ENCODE measurements at places on chromosomes 16 and 17.

GRCh38 chr17:55584055-55584685, 72.9 kb upstream of the SMIM36 start:
- no peak for DNase-seq

DNA sequence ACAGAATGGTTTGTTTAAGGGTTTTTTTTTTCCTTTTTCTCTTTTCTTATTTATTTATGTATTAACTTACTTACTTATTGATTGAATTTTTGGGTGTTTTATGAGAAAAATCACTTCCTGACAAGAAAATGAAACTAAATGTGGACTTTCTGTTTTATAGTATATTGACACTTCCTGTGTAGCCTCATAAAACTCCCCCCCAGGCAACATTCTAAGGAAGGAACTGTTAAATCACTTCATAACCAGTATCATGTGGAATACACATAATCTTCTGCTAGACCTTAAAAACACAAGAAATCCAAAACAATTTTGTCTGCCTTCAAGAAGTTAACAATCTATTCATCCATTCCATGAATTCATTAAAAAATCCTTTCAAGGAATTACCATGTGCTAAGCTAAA, 164.1 kb upstream of the TOM1L1 start:
- DNase-seq, result no peak

- no peak for DNase-seq
Measured at GRCh38 chr16:79164388-79164995, 436.0 kb downstream of the MAF start.

- DNase-seq, result no peak
Measured at GRCh38 chr16:30942426-30942806, 6.5 kb upstream of the ORAI3 start.

DNA sequence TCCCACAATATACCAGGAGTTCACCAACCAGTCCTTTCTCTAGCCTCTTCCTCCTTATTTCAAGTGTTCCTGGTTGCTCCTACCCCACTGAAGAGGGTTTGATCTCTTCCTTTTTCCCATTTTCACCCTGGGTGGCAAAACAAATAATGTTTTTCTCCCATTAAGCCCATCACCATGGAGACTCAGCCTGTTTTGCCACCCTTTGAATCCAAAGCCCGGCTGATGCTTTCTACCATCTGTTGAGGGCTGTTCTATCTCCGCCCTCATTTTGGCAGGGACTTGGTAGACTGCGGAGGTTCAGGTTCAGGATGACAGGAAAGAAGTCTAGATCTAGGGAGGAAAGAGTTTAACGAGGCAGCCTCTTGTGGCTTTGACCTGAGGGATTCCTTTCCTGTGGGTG, 2.6 kb downstream of the DNAH2 start:
- DNase-seq, result no peak

DNA sequence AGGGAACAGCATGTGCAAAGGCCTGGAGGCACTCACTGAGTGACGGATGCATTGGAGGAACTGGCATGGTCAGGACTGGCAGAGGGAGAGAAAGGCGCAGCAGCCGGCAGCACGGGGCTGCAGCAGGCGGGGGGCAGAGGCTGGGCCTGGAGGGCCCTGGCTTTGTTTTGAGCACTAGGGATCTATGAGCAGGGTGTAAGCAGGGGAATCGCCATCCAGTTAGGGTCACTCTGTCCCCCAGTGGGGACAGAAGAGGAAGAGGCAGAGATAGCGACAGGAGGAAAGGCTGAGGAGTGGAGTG, 14.2 kb downstream of the HSD11B2 start:
- no peak for DNase-seq

DNA sequence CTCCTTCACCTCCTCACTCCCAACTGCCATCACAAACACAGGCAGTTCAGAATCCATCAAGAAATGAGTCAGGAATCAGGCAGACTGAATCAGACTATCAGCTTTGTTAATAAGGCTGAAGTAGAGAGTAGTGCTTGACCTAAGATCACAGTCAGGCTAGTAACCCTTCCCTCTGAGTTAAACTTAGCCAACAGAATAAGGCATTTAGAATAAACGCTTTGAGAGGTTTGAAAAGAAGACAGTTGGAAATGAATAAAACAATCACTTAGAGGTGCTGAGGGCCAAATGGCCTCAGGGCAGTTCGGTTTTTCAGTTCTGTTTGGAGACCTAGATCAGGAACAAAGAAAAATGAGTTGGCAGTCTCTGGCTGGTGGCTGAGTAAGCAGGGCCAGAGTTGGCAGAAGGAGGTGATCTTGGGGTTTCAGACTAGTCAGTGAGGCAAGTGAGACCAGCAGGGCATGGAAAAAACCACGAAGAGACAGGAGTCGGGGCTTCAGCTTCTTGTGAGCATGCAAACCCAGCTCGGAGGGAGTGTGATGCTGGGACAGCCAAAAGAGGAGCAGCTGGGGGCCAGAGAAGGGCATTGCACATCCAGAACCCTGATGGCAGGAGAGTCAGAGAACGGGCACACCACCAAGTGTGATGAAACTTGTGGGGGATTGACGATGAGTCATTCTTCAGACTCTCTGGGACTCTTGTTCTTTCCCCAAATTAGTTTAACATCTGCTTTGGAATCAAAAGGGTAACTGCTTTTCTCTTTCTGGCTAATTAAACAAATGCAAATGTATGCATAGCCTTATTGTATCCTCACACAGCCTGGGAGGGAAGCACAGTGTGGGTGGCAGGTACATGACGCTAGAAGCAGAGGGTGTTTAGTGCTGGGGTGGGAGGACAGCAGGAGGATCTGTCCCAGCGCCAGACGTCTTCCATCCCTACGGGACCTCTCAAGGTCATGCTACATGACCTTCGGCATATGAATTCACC, 54.8 kb downstream of the SPECC1 start:
- DNase-seq, result peak; percentile 89

DNA sequence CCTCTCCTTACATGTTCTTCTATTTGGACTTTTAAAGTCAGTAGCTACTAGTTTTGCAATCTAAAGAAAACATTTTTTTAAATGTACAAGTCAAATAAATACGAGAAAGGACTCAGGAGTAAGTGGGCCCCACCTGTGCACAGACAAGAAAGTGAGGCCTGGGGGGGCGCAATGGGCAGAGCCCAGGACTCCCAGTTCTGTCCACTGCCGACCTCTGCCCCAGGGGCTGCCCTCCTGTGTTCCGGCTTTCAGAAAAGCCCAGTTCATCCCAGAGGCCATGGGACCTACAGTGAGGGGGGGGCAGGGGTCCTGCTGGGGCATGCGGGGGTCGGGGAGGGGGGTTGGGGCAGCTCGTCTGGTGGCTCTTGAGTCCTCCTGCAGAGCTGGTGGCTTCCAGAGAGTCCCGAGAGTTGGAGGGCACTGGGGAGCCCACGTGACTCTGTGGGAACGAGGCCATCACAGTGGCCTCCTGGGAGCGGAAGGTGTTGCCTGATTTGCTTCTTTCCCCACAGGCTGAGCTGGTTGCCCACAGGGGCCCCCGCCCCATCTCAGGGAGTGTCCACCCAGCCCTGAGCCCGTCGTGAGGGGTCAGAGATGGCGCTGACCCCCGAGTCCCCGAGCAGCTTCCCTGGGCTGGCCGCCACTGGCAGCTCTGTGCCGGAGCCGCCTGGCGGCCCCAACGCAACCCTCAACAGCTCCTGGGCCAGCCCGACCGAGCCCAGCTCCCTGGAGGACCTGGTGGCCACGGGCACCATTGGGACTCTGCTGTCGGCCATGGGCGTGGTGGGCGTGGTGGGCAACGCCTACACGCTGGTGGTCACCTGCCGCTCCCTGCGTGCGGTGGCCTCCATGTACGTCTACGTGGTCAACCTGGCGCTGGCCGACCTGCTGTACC, 2.4 kb downstream of the UTS2R start:
- DNase-seq, result no peak

GRCh38 chr16:85998171-85998867, 99.4 kb downstream of the IRF8 start:
- peak; percentile 43 for DNase-seq

GRCh38 chr16:88545781-88546180, 24.4 kb upstream of the ZC3H18 start:
- DNase-seq, result no peak

DNA sequence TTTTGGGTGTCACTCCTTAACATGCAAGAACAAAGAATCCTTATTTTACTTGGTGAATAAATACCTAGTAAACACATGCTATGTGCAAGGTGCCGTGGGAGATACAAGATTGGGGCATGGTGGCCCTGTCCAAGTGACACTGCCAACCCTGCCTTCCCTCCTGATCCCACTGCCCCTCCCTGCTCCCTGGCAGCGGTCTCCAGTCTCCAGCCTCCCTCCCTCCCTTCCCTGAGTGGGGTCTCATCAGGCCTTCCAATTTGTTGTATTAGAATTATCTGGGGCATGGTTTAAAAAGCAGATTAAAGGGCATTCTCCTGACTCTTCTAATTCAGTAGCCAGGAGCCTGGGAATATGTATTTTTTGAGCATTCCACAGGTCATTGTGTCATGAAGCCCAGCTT, 12.5 kb upstream of the TMED6 start:
- no peak for DNase-seq

- DNase-seq, result no peak
Measured at GRCh38 chr16:58107228-58107627, 22.0 kb downstream of the CFAP20 start.

- no peak for DNase-seq
Measured at GRCh38 chr17:80703142-80703478, 158.5 kb downstream of the RPTOR start.

- no peak for DNase-seq
Measured at GRCh38 chr16:81939164-81940056, 71.9 kb downstream of the SDR42E1 start.

DNA sequence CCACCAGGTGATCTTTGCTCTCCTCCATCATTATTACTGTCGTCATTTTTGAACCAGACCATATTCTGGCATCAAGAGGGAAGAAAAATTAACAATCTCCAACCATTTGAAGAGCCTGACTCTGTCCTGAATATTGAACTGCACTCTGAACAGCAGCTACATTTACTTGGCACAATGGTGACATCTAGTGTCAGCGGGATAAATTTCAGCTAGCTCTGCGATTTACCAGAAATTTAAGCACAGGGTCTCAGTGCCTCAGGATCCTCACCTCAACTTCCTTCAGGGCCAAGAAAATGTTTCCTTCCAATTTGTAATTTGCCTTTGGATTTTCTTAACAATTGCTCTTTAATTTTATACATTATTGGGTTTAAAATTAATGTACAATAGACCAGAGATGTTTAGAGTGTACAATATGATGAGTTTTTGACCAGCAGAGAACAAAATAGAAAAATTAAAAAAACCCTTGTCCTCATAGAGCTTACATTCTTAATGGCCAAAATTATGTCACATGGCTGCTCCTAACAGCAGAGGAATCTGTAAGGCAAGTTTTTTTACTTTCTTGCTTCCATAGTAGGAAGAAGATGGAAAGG, 10.7 kb upstream of the ZNF19 start:
- DNase-seq, result no peak

DNA sequence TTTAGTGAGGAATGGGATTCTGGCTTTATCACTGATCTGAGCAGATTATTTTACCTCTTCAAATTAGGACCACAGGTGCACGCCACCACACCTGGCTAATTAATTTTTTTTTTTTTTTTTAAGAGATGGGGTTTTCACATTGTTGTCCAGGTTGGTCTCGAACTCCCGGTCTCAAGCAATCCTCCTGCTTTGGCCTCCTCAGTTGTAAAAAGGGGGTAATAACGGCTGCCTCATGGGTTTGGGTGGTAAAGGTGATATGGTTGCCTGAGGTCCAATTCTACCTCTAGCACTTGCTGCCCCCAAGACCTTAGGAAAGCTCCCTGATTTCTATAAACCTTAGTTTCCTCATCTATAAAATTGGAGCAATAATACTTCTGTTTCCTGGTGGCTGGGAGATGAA, 130.7 kb upstream of the HS3ST2 start:
- DNase-seq, result no peak

GRCh38 chr17:298791-299450, 53.7 kb downstream of the RPH3AL start:
- peak; percentile 75 for DNase-seq

DNA sequence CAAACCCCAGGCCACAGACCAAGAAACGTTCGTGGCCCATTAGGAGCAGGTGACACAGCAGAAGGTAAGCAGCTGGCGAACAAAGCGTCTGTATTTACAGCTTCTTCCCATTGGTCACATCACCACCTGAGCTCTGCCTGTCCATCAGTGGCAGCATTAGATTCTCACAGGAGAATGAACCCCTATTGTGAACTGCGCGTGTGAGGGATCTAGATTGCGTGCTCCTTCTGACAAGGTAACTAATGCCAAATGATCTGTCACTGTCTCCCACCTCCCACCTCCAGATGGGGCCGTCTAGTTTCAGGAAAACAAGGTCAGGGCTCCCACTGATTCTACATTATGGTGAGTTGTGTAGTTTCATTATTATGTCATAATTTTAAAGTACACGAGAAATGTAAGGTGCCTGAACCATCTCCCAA, 186.3 kb downstream of the CPPED1 start:
- peak; percentile 19 for DNase-seq

- no peak for DNase-seq
Measured at GRCh38 chr16:23232806-23233205, 50.3 kb downstream of the SCNN1G start.

DNA sequence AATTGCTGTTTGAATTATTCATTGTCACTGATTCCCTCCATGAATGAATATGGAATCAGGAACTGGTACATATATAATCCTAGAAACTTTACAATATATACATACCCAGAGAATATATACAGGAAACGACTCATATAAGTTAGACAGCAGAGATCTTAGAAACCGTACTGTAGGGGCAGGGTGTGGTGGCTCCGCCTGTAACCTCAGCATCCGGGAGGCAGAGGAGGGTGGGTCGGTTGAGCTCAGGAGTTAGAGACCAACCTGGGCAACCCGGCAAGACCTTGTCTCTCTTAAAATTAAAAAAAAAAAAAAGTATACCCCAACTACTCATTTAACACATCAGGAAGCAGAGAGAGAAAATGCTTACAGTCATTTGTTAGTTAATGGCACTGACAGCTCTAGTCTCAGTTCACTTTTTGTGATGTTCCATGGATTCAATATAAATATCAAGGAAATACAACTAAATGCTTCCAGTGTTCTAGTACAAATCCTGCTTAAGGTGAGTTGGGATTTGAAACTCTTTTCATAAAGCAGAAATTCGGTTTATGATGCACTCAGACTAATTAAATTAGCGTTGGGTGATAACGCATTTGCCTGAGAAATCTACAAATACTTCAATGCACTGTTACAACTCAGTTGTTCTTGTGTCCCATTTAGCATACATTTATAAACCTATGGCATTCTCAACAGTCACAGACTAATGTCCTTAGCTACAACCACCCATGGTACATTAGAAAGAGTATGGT, 5.6 kb downstream of the GLG1 start:
- DNase-seq, result peak; percentile 27

GRCh38 chr16:50681021-50681885, at the start of gene SNX20:
Gene SNX20, minus strand, starts transcription at chr16:50681312. Its CDS starts 3,786 bp downstream, at chr16:50677526.
- DNase-seq, result peak; percentile 54

DNA sequence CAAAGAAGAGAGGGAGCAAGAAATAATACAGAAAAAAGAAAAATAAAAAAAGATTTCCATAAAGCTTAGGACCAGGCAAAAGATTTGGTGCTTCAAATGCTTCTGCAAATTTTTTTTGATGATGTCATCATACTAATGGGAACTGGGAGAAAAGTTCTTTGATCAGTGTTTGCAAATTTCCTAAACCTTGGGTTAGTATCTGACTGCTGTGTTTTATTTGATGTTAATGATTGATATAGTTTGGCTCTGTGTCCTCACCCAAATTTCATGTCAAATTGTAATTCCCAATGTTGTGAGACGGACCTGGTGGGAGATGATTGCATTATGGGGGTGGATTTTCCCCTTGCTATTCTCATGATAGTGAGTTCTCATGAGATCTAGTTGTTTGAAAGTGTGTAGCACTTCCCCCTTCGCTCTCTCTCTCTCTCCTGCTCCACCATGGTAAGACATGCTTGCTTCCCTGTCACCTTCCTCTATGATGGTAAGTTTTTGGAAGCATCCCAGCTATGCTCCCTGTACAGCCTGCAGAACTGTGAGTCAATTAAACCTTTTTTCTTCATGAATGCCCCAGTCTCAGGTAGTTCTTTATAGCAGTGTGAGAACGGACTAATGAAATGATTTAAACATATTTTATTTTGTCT, 72.6 kb downstream of the TMEM100 start:
- DNase-seq, result no peak

Measured in sciatic nerve (tissue), 2 donors.